Osteoblast (primary cell): ENCODE measurements at places on chromosomes 2 and 18. TPM values are rescaled to one million over a fixed set of nuclear protein-coding genes. Genes with fewer than 3 reads are reported as not detected.

HOXD12 gene
- total RNA-seq = not detected in 2 replicates

TMEM198 gene
- total RNA-seq = 1.1 and 1.5 TPM in 2 replicates

FER1L5 gene
- 1.1 and 1.2 TPM in 2 replicates for total RNA-seq

ASPRV1 gene
- 0.29 and 0.72 TPM in 2 replicates for total RNA-seq

SESTD1 gene
- total RNA-seq = 45.1 and 51.0 TPM in 2 replicates

LAPTM4A gene
- 249 and 275 TPM in 2 replicates for total RNA-seq

NGEF gene
- total RNA-seq = 4.7 TPM in 1 of 2 replicates, not detected in the other

ERICH2 gene
- 0.59 TPM in 1 of 2 replicates, not detected in the other for total RNA-seq

PKDCC gene
- total RNA-seq = 1.2 and 4.0 TPM in 2 replicates

RUFY4 gene
- total RNA-seq = not detected in 2 replicates

LBX2 gene
- total RNA-seq = 4.1 and 5.4 TPM in 2 replicates

PPP1R7 gene
- total RNA-seq = 46.7 and 73.7 TPM in 2 replicates

CCDC148 gene
- total RNA-seq = 1.8 and 2.1 TPM in 2 replicates

GPR45 gene
- not detected in 2 replicates for total RNA-seq

DCDC2C gene
- not detected in 2 replicates for total RNA-seq

MYL1 gene
- not detected in 2 replicates for total RNA-seq

SIX2 gene
- 14.8 and 15.9 TPM in 2 replicates for total RNA-seq

TFPI gene
- 123 and 154 TPM in 2 replicates for total RNA-seq

DUSP19 gene
- total RNA-seq = 2.4 and 2.9 TPM in 2 replicates

HOXD10 gene
- total RNA-seq = not detected in 2 replicates

NCKAP5 gene
- total RNA-seq = 1.8 TPM in 2 replicates

UGT1A4 gene
- not detected in 2 replicates for total RNA-seq

SETBP1 gene
- total RNA-seq = 22.8 and 23.0 TPM in 2 replicates

EML6 gene
- 0.29 and 1.1 TPM in 2 replicates for total RNA-seq

SLC4A5 gene
- total RNA-seq = 0.36 and 2.7 TPM in 2 replicates

CFC1 gene
- total RNA-seq = not detected in 2 replicates

PLGLB1 gene
- 1.8 and 2.9 TPM in 2 replicates for total RNA-seq

USP37 gene
- 12.4 and 15.2 TPM in 2 replicates for total RNA-seq

SLC5A7 gene
- not detected in 2 replicates for total RNA-seq

PLB1 gene
- 0.36 and 0.88 TPM in 2 replicates for total RNA-seq

SPHKAP gene
- total RNA-seq = not detected in 2 replicates

THSD7B gene
- total RNA-seq = under 0.01 TPM in 2 replicates

TEKT4 gene
- not detected in 2 replicates for total RNA-seq
